Muscle of leg (tissue), 16 donors: ENCODE measurements at places on chromosomes 2 and 18. TPM values are rescaled to one million over a fixed set of nuclear protein-coding genes. Genes with fewer than 3 reads are reported as not detected.

Gene ST6GAL2
- total RNA-seq = 4.4 TPM

Gene SKOR2
- total RNA-seq = not detected

Gene ZAP70
- total RNA-seq = 3.2 TPM

Gene SCYGR4
- not detected for total RNA-seq

Gene REEP1
- 48.0 TPM for total RNA-seq

DNA sequence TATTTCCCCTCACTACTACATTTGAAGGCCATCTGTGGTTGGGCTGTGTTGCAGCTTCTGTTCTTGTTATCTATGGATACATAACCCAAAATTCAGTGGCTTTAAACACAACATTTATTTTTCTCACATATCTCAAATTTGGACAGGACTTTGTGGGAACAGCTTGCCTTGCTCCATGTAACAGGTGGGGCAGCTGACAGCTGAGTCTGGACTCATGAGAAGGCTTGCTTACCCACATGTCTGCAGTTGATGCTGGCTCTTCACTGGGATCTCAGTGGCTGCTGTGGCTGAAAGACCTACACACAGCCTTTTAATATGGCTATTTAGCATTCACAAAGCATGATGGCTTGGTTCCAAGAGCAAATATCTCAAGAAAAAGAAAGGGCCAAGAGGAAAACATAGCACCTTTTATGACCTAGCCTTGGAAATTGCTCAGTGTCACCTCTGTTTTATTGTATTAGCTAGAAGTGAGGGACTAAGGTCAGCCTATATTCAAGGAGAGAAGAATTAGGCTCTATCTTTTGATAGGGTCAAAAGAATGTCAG lies 296.8 kb upstream of the ZNF521 start:
- H3K4me3 ChIP-seq = no peak overlapping the region
- peaks cover 18% of the 10 kb centered on the region for H3K4me1 ChIP-seq
- no peaks in the 10 kb centered on the region for H3K27me3 ChIP-seq
- no peaks in the 10 kb centered on the region for H3K36me3 ChIP-seq
- DNase-seq = peak; percentile 75
- no peak overlapping the region for H3K27ac ChIP-seq

DNA sequence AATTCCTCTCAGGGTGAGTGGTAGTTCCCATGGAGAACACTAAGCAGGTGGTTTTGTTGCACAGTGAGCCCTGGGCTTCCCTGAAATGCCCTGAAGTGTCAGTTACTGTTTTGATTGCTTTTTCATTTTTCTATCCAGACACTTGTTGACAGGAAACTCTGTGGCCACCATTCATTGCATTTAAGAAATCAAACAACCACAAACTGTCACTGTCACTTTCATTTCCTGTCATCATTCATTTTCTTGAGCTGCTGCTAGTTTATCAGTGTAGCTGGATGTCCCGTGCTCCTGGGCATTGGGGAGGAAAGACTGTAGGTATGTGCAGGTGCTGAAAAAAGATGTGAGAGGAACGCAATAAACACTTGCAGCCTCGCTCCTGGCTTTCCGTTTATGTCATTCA lies 891.6 kb upstream of the ZEB2 start:
- no peaks in the 10 kb centered on the region for H3K36me3 ChIP-seq
- no peaks in the 10 kb centered on the region for H3K27me3 ChIP-seq
- no peaks in the 10 kb centered on the region for H3K4me1 ChIP-seq
- DNase-seq = peak; percentile 4
- no peak overlapping the region for H3K27ac ChIP-seq

- H3K27me3 ChIP-seq = peaks cover 11% of the 10 kb centered on the region
- peaks cover 2% of the 10 kb centered on the region for H3K4me1 ChIP-seq
- H3K4me3 ChIP-seq = no peak overlapping the region
- DNase-seq = no peak
These were observed 97.6 kb downstream of the NDUFA10 start for GRCh38 chr2:239927424-239927981.

DNA sequence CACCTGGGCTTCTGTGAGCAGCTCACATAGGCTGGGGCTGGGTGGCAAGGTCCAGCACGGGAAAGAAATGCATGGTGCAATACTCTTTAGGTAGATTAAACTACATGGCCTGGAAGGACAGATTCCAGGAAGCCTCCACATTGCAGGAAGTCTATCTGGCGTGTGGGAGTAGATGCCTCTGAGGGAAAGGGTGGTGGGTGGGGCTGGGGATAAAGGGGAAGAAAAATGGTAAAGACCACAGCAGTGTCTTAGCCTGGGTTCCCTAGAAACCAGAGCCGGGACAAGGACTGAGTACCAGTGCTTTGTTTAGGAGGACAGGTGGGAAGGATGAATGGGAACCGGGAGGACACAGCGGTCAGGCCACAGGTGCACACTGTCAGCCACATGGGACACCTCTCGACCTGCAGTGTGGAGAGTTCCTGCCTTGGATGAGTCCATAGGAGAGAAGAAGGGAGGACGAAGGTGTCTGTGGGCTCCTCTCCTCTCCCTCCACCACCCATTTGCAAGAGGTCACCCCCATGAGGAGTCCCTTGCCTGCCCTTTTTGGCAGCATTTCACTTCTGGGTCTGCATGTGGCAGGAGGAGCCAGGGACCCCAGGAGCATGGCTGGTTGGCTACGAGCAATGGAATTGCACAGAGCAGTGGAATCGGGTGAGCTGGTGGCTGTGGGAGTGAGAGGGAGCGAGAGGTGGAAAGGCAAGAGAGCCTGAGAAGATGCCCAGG lies 91.5 kb upstream of the HS6ST1 start:
- no peaks in the 10 kb centered on the region for H3K27me3 ChIP-seq
- peaks cover 17% of the 10 kb centered on the region for H3K4me1 ChIP-seq
- no peaks in the 10 kb centered on the region for H3K36me3 ChIP-seq
- no peak overlapping the region for H3K4me3 ChIP-seq
- no peak overlapping the region for H3K27ac ChIP-seq

- no peak for DNase-seq
- H3K36me3 ChIP-seq = no peaks in the 10 kb centered on the region
- no peak overlapping the region for H3K27ac ChIP-seq
- H3K27me3 ChIP-seq = no peaks in the 10 kb centered on the region
- peaks cover 15% of the 10 kb centered on the region for H3K4me1 ChIP-seq
These were observed 5.4 kb downstream of the MARS2 start for GRCh38 chr2:197710424-197711042.

- no peaks in the 10 kb centered on the region for H3K4me1 ChIP-seq
- H3K4me3 ChIP-seq = no peak overlapping the region
- no peak overlapping the region for H3K27ac ChIP-seq
- peak; percentile 36 for DNase-seq
- H3K36me3 ChIP-seq = no peaks in the 10 kb centered on the region
These were observed 129.6 kb downstream of the PID1 start for GRCh38 chr2:229141424-229142025.

DNA sequence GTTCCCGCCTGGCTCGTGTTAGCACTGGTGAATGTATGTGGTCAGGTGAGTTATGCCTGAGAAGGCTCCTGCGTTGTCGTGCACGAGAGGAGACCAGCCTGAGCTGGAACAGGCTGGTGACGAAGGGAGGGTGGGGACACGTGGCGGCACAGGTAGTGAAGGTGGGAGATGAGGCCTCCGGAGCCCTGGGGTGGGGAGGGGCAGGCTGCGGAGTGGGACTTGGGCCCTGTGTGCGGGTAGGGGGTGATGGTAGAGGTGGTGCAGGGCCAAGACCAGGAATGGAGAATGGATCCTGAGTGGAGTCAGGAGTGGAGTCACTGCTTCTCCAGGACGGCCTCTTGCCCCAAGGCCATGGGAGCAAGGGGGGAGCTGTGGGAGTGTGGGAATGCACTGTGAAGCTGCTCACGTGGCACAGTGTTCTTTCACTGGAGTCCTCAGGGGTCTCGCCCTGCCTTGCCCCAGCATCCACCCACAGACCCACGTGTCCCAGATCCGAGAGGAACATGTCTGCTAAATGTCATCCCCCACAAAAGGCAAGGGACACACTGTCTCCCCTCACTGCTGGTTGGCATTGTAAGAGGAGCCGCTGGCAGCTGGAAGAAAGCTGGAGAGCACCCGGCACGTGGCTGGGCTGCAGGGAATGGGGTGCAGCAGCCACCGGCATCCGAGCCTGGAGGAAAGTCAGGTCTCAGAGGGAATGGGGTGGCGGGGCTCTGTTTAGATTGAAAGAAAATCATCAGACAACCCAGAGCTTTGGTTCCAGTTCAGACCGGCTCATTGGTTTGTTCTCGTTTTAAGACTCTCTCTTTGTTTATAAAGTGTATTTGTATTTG lies 63.7 kb downstream of the CYP26B1 start:
- no peak for DNase-seq
- H3K4me3 ChIP-seq = no peak overlapping the region
- no peak overlapping the region for H3K27ac ChIP-seq
- no peaks in the 10 kb centered on the region for H3K27me3 ChIP-seq
- H3K36me3 ChIP-seq = no peaks in the 10 kb centered on the region
- peaks cover 2% of the 10 kb centered on the region for H3K4me1 ChIP-seq

DNA sequence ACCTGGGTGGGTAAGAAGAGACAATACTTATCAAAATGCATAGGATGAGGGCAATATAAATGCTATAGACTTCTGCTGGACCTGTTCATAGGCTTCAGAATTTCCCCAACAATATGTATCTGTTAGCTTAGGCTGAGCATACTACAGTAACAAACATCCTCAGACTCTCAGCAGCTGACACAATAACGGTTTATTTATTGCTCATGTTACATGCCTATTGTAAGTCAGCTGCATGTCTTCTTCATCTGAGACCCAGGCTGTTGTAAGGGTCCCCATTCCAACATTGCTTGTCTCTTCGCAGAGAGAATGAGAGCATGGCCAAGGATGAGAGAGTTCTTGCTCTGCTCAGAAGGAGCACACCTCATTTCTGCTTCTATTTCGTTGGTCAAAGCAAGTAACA lies 150.7 kb downstream of the TMEM200C start:
- DNase-seq = no peak
- H3K4me1 ChIP-seq = no peaks in the 10 kb centered on the region
- no peaks in the 10 kb centered on the region for H3K27me3 ChIP-seq
- no peaks in the 10 kb centered on the region for H3K36me3 ChIP-seq
- no peak overlapping the region for H3K27ac ChIP-seq
- no peak overlapping the region for H3K4me3 ChIP-seq

DNA sequence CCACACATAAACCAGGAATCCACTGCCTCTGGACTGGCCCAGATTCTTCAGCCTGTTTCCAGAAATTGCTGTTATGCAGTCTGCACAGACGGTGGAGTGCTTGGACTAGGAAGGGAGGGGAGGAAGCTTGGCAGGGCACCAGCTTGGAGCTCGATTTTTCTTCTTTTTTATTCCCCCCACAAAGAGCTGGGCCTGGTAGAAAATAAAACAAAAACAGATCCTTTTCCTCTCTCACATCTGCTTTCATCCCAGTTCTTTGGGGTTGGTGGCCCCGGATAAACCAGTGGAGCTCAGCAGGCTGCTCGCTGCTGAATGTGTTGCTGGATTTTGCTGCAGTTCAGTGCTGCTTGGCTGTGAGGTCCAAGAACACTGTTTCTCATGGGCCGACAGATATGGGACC lies 16.0 kb downstream of the LRRTM1 start:
- H3K27ac ChIP-seq = no peak overlapping the region
- H3K27me3 ChIP-seq = no peaks in the 10 kb centered on the region
- H3K36me3 ChIP-seq = no peaks in the 10 kb centered on the region
- peak; percentile 72 for DNase-seq
- no peaks in the 10 kb centered on the region for H3K4me1 ChIP-seq

DNA sequence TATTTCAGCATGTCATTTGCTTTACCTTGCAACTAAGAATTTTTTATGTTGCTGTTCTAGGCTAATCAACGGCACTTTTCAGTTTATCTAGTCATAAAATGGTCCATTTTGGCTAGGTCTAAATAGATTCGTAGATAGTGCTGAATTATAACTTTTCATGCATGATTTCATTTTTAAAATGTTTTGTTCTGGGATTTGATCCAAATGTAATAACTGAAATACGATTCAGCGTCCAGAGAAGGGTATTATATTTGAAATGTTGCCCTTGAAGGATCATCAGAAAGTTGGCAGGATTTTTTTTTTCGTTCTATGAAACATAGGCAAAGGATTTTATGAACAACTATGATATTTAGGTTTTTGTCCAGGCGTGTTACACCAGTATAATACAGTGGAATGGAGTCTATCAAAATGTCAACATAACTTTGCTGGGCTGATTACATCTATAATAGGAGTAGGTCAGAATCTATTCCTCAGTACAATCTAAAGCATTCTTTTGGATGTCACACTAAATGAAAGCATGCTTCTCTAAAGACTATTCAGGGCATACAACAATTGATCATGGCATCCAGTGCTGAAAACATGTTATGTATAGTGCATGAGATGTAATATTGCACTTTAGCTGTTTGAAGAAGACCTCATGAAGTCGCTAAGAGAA lies 24.8 kb downstream of the TTC27 start:
- H3K27me3 ChIP-seq = no peaks in the 10 kb centered on the region
- no peaks in the 10 kb centered on the region for H3K4me1 ChIP-seq
- H3K4me3 ChIP-seq = no peak overlapping the region
- peak; percentile 33 for DNase-seq
- peaks cover 12% of the 10 kb centered on the region for H3K36me3 ChIP-seq

GRCh38 chr18:52216666-52217065 lies 123.3 kb upstream of the DCC start:
- no peaks in the 10 kb centered on the region for H3K4me1 ChIP-seq
- DNase-seq = no peak
- no peak overlapping the region for H3K4me3 ChIP-seq
- H3K36me3 ChIP-seq = no peaks in the 10 kb centered on the region
- H3K27ac ChIP-seq = no peak overlapping the region
